EL (cell line): ENCODE measurements at places on chromosomes 7 and 10.
A peak's percentile ranks its signal among the peaks of the same experiment; 100 is the strongest.

- no peak for DNase-seq
Measured at GRCh38 chr10:53236941-53237340, 464.4 kb upstream of the MBL2 start.

DNA sequence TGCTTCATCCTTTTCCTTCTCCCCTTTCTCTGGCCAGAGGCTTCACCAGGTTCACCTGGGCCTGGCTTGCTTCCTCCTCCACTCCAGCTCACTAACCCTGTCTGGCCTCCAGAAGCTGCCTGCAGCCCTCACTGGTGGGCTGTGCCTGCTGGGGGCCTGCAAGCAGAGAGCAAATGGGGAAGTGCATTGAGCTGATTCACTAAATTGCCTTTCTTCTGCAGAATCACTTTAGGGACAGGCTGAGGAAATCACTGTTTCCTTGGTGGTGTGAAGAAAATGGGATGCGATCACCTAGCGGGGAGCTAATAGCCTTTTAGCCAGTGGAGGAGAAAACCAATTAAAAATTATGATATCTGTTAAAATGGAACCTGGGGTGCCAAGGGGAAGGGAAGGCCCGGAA lies 3.0 kb downstream of the RET start:
- DNase-seq = no peak

DNA sequence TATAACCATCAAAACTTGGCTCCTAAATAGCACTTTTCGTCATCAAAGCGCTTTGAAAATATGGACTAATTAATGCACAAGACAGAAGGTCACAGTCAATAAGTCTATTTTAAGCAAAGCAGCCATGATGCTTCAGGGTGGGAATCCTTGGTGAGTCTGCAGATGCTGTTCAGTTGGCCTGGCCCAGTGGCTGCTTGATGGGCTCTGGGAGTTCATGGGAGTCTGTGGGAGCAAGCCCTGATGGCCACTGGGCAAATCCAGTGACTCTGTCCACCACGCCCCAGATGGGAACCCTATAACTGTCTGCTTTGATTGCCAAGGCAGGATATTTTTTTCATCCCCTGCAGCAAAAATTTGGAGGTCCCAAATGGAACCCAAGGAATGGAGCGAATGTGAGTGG lies 95.7 kb upstream of the CTBP2 start:
- no peak for DNase-seq

GRCh38 chr7:4792537-4793126 lies 17.2 kb downstream of the AP5Z1 start:
- no peak for DNase-seq

DNA sequence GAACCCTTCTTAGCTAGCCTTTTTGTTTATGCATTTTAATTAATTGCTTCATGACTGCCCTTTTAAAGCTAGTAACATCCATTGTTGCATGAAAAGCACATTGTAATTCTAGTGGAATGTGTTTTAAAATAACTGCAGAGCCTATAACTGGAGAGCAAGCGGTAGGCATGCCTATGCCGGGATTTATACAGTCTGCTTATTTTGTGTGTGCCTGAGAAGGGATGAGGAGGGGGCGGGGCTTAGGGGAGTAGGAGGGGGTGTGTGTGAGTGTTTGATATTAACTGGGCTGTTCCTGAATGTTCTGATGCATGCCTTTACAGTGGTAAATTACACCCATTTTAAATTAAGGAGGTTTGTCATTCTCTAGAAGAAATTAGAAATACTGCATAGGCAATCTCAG lies 208.1 kb downstream of the TCF7L2 start:
- DNase-seq = peak; percentile 18

- DNase-seq = no peak
Measured at GRCh38 chr7:4878336-4879335, 4.9 kb downstream of the RADIL start.

- peak; percentile 10 for DNase-seq
Measured at GRCh38 chr7:143882020-143882603, 19.9 kb downstream of the TCAF1 start.

DNA sequence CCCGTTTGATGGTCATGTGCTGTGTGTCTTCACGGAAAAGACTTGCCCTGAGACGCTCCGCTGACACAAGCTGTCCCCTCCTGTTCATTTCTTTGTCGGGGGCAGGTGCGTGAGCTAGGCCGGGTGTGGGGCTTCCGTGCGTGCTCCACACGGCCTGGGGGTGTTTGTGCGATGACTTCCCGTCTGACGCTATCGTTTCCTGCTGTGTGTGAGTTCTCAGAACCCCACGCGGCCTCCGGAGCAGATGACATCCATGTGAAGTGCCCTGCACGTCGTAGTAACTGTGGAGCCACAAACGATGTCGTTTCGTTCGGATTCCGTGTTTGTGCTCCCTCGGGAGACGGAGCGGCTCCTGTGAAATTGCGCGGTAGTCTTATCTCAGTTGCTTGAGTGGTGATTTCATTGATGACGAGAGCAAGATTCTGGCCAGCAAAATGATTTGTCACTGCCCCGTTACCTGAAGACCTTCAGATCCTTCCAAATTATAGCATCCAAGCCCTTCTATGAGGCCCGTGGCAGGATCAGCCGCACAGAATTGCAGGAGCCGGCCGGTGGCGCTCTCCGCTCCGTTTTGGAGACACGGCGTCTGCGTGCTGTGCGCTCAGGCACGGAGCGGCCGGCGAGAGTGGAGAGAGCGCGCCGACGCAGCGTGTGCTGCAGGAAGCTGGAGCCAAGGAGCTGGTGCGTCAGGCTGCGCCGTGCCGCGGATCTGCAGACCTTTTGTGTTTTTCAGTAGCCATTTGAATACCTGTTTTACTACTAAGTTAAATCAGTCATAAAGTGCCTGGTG lies 94.9 kb downstream of the NKX6-2 start:
- DNase-seq = no peak
